ENCODE measurements at places on chromosomes 6 and 20. TPM values are rescaled to one million over a fixed set of nuclear protein-coding genes. Genes with fewer than 3 reads are reported as not detected.

Gene CLPSL1
- not detected for total RNA-seq

DNA sequence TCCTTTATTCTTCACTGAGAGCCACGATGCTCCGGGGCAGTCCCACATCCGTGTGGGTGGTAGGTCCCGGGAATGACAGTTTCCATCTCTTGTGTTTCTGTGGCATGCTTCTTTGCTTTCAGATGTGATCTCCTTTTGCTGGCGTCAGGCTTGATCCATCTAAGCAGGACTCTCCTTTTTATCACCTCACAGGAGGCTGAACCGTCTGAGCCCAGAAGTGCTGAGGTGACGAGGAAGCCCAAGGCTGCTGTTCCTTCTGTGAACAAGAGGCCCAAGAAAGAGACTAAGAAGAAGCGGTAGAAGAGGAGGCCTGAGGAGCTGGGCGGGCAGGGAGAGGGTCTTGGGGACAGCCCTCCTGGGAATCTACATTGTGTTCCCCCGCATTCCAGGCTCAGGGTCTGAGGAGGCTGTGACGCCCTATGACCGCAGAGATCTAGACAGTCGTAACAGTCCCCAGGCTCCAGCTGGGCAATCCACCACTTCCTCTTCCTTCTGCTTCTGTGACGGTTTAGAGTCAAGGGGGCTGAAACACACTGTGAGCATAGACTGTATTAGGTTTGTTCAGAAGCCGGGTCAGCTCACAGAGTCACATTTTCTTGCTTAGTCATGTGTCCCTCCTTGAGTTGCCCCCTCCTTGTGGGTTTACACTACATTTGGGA is 26.8 kb downstream of the MANBAL start:
- peak; percentile 58 for DNase-seq

Gene BCAS1
- not detected for total RNA-seq

DNA sequence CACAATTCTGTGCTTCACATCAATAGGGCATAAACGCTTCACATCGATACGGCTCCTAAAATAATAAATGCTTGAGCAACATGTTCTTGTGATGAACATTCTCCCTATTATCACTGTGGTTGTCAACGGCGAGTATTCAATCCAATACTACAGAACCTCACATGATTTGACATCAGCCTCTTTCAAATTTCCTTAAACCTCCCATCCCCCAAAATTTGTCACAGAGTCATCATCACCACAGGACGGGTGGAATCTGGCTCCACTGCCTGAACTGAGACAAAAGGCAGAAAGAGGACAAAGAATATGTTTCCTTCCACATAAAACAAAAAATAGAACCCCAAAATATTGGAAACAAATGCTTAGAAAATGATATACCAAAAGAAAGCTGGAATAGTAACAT is 7.3 kb downstream of the THEMIS start:
- no peak for DNase-seq

- DNase-seq = no peak
Observed at GRCh38 chr6:161658211-161658610, 384.4 kb upstream of the AGPAT4 start.

Gene OTOR
- total RNA-seq = not detected

GRCh38 chr20:36435592-36436541 is 105.5 kb upstream of the MYL9 start:
- DNase-seq = peak; percentile 82

GRCh38 chr6:44655412-44656342 is 268.2 kb downstream of the CDC5L start:
- DNase-seq = peak; percentile 90

GRCh38 chr6:1076531-1077459 is 235.1 kb upstream of the FOXQ1 start:
- no peak for DNase-seq

- DNase-seq = no peak
Observed at GRCh38 chr6:21213492-21213891, 380.1 kb upstream of the SOX4 start.

GRCh38 chr6:157984686-157985225 is 3.1 kb downstream of the SYNJ2 start:
- DNase-seq = no peak

DNA sequence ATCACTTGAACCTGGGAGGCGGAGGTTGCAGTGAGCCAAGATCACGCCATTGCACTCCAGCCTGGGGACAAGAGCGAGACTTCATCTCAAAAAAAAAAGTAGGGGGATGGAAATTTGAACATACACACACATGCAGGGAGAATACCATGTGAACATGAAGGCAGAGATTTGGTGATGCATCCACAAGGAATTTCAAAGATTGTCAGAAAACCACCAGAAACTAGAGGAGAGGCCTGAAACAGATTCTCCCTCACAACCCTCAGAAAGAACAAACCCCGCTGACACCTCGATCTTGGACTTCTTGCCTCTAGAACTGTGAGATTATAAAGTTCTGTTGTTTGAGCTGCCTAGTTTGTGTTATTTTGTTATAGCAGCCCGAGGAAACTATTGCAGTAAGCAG is 125.5 kb downstream of the GPX5 start:
- DNase-seq = no peak

Gene LHFPL5
- not detected for total RNA-seq

GRCh38 chr20:18431206-18431605 is 35.6 kb downstream of the DZANK1 start:
- DNase-seq = no peak

Gene CGA
- total RNA-seq = 0.94 TPM

DNA sequence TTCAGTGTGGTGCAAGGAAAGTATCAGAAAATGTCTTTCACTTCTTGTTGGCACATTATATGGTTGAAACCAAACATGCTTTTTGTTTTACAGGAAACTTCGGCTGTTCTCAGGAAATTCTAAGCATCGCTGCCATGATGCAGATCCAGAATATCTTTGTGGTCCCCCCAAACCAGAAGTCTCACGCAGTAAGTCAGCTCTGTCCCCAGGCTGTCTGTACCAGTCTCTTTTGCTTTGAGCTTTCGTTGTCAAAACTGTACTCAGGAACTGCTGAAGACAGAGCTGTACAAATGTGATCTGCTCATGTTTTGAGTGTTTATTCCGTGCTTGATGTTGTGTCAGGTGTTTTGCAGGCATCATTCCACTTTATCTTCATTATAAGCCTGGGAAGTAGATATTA is 59.6 kb downstream of the DHX35 start:
- no peak for DNase-seq

Gene CGAS
- 0.79 TPM for total RNA-seq

GRCh38 chr6:93418408-93419303 is 703 bp downstream of the EPHA7 start:
- DNase-seq = peak; percentile 33

- DNase-seq = no peak
Observed at GRCh38 chr6:75530696-75531095, 37.1 kb upstream of the FILIP1 start.

DNA sequence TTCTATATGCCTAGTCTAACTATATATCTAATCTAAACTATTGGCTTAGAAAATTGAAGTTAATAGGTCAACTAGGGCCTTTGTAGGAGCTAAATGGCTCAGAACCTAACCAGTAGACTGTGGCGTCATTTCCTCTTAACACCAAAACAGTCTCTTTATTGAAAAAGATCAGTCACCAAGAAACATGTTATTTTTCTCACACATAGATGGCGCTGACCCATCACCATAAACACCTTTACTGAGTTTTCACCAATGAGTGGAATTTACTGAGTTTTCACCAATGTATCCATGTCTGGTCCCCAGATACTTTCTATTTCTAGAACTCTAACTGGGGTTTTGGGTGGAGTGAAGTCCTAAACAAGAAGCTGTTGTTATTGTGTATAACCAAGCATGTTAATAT is 636.0 kb downstream of the BCKDHB start:
- no peak for DNase-seq

Gene RWDD1
- total RNA-seq = 57.2 TPM

DNA sequence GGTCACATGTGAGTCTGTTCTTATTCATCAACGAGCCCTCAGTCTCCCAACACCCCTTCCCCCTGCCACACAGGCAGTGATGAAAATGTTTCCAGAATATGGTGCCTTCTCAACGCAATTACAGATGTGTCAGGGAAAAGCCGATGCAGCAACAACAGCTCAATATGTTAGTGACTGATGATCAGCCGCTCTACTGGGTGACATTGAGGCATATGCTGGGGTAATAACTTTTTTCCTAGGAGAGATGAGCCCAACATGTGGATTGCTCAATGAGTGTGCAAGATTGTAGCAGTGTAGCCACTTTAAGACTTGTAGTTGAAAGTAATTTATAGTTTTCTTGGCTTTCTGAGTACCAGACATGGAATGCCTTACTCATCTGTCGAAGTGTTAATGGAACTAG is 49.4 kb downstream of the DTD1 start:
- DNase-seq = no peak

GRCh38 chr6:163839296-163839695 is 424.8 kb downstream of the QKI start:
- no peak for DNase-seq

GRCh38 chr20:3758566-3758965 is 9.0 kb downstream of the ADISSP start:
- peak; percentile 25 for DNase-seq

Gene BNIP5
- total RNA-seq = not detected

DNA sequence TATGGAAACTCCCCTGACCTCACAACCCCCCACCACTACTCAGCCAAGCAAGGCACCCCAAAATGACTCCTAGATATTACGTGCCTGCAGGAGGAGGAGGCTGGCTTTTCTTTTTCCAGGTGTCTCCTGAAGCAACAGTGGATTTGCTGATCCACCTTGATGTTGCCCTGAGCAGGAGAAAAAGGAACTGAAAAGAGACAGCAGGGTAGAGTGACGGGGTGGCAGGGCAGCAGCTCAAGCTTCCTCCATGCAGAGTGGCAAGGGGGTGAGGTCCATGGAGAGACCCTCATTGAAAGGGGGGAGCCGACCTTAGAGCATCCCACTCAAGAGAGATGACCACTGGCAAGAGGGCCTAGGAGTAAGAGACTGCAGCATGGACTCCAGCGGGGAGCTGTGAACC is 112.0 kb upstream of the SIRPA start:
- DNase-seq = no peak
